ENCODE measurements at places on chromosomes 7 and 10. TPM values are rescaled to one million over a fixed set of nuclear protein-coding genes. Genes with fewer than 3 reads are reported as not detected.

The NCAPG2 gene
- 4.0 TPM for total RNA-seq

The HECW1 gene
- not detected for total RNA-seq

- no peak for DNase-seq
These were observed 8.3 kb downstream of the CALD1 start for GRCh38 chr7:134787720-134788119.

DNA sequence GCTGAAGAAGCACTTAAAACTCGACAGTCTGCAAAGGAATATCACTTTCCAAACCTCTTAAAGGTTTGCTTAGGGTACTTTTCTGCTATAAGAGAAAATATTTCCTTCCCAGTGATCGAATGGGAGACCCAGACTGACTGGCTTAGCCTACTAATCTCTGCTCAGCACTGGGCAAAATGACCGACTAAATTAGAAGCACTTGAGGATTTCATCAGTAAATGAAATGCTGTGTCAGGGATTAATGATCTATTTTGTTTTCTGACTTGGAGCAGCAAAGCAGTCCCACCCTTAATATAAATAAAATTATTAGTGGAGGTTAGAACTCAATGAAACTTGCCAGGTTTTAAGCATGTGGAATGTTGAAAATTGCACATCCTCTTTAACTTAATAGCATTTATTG, 411.6 kb downstream of the NEBL start:
- no peak for DNase-seq

Data from left lobe of liver (tissue), 2 donors.